ENCODE measurements at places on chromosomes 5 and 9.
A peak's percentile ranks its signal among the peaks of the same experiment; 100 is the strongest.

DNA sequence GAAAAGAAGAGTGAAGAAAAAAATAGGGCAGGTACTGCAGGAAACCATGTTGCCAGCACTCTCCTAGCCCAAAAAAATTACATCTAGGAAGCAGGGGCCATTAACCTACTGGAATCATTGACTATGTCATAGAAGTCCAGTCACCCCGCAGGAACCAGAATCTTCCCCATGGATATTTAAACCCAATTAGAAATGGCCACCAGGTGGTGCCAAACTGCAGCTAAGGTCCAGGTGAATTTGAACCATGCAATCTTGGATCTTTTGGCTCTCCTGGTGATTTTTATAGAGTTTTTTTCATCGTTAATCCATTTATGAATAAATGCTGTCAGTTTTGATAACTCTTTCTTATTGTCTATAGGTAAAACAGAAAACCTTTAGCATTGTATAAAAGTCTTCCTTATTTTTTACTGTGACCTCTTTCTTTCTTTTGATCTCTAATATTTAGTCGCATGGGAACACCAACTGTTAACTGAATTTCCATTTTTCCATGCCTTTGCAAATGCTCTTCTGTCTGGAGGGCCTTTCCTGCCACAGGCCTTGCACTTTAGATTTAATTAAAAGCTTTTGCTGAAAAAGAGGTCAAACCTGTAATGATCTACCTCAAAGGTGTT, 147.5 kb upstream of the FGF10 start:
- peak; percentile 24 for DNase-seq

DNA sequence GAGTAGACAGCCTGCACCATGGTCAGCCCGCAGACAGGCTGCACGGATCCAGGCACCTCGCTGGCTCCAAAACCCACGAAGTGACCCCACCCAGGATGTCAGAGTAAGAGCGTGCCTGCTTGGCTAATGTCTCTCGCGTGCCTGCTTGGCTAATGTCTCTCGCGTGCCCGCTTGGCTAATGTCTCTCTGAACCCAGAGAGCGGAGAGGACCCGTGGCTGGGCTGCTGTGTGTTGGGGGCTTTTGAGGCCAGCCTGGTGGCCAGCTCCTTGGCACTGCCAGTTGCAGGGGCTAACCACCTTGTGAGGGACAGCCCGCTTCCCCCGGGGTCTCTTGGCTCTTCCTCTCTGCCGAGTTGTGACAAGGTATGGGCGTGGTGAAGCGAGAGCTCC, 8.9 kb upstream of the RXRA start:
- no peak for DNase-seq

DNA sequence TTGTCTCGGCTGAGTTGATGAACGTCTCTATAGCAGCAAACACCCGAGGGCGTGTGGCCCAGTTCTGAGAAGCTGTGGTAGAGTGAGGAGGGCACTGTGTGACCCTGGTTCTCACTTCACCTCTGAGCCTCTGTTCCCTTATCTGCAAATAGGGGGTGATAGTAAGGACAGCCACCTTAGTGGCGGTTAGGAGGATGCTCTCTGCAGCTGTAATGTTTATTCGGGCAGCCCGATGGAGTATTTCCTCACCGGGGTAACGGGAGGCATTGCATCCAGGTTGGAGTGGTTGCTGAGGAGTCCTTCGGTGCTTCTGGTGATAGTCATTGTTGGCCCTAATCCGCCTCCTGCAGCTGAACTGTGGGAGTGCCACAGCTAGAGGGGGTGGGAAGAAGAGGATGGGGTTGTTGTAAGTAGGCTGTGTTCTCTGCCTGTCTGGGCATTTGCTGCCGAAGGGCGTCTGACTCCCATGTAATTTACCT, 13.9 kb downstream of the PRRC2B start:
- DNase-seq = peak; percentile 70

GRCh38 chr5:83856881-83857280, 136.2 kb upstream of the HAPLN1 start:
- no peak for DNase-seq

- no peak for DNase-seq
Measured at GRCh38 chr5:9670371-9670770, 40.2 kb upstream of the TAS2R1 start.

DNA sequence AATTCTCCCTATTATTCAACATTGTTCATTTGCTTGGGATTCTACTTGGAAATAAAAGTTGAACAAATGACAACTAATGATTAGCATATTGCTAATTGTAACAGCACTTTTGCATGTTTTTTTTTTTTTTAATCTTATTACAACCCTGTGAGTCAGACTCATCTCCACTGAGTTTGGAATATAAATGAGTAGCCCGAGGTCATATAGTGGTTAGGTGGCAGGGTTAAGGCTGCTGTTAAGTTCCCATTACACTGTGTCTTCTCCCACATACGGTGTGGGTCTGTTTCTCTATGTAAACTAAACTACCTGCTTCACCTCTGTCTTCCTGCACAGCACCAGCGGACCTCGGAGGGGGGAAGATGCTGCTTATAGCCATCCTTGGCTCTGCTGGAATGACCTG, 92.4 kb downstream of the EQTN start:
- DNase-seq = peak; percentile 68

DNA sequence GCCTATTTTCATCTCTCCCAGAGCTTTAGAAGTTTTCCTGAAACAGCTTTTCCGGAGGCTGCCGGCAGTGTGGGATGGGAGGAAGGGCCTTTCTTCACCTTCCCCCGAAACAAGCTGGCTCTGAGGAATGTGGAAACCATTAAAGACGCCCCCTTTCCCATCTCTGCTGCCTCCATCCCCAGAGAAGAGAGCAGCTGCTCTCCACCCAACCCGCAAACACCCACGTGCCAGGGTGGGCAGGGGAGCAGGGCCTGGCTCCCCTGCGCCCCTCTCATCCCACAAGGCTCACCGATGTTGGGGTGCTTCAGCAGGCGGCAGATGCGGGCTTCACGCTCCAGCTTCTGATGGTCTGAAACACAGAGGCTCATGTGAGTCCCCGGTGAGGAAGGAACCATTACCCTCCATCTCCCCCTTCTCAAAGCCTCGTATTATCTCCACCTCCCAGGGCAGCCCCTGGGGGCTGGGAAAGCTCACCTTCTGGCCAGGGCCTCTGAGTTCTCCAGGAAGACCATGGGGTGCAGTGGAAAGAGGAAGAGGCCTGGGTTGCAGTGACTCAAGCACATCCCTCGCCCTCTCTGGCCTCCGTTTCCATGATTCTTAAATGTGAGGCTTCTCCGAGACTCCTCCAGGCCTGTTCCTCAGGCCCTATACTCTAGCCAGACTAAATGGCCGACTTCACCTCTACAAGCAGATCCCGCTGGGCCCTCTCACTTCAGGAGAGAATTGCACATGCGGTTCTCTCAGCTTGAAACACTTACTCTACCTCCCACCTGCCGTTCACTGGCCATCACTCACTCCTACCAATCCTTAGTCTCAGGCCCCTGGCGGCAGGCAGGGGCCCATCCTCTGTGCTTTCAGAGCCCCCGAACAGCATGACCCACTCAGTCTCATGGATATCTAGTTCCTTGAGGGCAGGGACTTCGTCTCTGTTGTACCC, 24.6 kb downstream of the CAMK2A start:
- no peak for DNase-seq

DNA sequence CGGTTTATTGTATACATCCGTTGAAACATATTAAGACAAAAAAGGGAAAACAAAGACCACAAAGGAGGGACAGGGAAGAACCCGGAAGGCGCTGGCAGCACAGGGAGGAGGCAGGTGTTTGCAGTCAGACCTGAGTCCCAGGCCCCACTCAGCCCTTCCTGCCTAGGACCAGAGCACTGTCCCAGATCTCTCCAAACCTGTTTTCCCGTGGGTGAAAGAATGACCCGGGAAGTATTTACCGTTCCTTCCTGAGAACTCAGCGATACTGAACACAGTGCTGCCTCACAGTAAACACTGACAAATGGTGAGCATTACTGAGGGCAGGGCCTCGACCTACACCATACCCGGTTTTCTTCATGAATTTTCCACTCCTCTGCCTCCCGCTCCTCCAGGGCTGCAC, 1.2 kb downstream of the ABO start:
- DNase-seq = no peak

DNA sequence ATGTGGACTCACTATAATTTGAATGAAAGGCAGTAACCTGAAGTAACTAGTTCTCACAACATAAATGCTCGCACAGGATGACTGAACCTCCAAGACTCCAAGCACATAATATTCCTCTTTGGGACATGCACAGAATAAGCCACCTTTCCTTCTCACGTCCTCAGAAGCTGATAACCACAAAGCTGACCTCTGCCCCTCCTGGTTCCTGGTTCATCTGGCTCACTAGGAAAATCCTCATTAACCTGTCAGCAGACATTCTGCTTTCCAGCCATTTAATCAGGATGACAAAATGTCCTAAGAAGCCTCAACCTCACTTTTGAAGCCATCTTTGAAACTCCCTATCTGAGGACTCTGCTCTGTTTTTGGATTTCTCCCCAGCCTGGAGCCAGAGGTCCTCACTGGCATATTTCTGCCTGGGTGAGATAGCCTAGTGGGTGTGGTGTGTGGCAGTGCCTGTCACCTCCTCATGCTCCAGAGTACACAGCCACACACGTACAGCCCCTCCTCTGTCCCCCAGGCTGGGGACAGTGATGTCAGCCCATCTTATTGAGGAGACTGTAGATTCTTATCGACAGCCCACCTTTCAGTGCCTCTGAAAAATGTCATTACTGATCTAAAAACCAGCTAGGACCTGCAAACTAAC, 10.3 kb downstream of the ANKH start:
- DNase-seq = no peak

DNA sequence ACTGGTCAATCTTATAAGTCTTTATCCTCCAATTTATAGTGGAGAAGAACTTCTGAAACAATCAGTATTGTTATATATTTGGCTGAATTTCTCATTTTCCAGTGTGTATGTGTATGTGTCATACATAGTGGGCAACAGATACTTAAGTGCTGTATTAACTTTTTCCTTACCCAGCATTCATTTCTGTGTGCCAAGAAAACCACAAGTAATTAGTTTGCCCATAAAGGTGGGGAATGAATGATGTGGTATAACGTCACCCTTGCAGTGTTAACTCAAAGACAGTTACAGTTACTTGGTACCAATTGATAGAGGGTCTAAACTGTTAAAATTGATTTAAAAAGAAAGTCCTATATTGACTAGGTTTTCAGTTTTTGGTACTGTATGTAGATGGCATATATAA, 2.0 kb downstream of the OGN start:
- no peak for DNase-seq

- DNase-seq = peak; percentile 38
Measured at GRCh38 chr9:98906273-98907040, 37.2 kb upstream of the COL15A1 start.

DNA sequence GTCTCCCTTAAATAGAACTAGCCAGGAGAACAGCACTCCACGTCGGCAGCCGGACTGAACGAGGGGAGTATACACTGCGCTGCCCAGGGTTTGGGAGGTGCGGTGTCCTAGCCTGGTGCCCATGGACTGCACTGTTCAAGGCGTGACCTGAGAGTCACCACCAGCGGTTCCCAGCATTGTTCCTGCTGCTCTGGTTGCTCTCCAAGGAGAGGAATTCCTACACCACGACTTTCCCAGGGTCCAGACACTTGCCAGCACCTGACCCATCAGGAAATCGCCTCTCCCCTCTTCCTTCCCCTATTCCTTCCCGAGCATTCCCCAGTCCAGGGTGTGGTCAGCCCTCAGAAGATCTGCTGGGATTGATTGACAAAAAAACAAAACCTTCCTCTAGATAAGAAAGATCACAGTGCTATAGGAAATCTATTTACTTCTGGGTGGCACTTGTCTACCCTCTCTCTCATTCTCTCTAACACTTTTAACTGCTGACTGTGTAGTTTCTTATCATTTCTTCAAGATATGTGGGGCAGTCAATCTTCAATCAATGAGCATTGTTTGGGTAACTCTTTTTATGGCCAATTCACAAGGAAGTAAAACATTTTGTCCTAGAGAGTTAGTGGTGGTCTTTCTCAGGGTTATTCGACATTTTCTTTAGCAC, 297.8 kb upstream of the ACTBL2 start:
- DNase-seq = no peak
